ENCODE measurements at places on chromosomes 3 and 15. TPM values are rescaled to one million over a fixed set of nuclear protein-coding genes. Genes with fewer than 3 reads are reported as not detected.

Gene AHSG
- not detected for total RNA-seq

Gene AGTR1
- total RNA-seq, result 4.0 TPM

- DNase-seq, result no peak
Observed at GRCh38 chr15:33152502-33153109, 41.9 kb downstream of the FMN1 start.

GRCh38 chr15:90271459-90272166 is 6.1 kb downstream of the NGRN start:
- no peak for DNase-seq

DNA sequence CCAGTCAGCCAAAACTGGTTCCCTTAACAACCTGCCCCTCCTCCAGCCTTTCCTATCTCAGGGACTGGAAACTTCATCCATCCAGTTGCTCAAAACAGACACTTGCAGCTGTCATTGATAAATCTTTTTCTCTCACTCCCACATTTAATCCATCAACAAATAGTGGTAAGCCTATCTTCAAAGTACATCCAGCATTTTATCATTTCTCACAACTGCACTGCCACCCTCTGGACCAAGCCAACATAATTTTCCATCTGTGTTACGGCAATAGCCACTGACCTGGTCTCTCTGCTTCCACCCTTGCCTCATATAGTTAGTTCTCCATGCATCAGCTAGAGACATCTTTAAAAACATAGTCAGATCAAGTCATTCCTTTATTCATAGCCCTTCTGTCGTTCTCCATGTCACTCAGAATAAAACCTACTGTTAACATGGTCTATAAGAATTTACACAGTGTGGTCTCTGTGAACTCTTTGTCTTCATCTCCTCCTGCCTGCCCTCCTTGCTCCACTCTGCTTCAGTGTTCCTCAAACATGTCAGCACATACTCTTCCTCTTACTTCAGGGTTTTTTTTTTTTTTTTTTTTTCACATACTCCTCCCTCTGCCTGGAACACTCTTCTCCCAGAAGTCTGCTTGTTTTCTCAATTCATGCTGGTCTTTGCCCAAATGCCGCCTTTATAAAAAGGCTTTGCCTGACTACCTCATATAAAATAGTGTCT is 102.5 kb upstream of the COL6A5 start:
- no peak for DNase-seq

- no peak for DNase-seq
Observed at GRCh38 chr3:115693868-115694267, 70.6 kb downstream of the GAP43 start.

- DNase-seq, result no peak
Observed at GRCh38 chr3:147881933-147882332, 472.8 kb downstream of the ZIC1 start.

Data from aorta (tissue), 5 donors.